ENCODE measurements at places on chromosomes 3 and 15.

- DNase-seq = no peak
These were observed 159.1 kb downstream of the AKAP13 start for GRCh38 chr15:85539491-85539890.

GRCh38 chr15:66417736-66418135 is 31.0 kb downstream of the MAP2K1 start:
- no peak for DNase-seq

GRCh38 chr3:175598740-175599139 is 739.6 kb downstream of the NAALADL2 start:
- DNase-seq = no peak

DNA sequence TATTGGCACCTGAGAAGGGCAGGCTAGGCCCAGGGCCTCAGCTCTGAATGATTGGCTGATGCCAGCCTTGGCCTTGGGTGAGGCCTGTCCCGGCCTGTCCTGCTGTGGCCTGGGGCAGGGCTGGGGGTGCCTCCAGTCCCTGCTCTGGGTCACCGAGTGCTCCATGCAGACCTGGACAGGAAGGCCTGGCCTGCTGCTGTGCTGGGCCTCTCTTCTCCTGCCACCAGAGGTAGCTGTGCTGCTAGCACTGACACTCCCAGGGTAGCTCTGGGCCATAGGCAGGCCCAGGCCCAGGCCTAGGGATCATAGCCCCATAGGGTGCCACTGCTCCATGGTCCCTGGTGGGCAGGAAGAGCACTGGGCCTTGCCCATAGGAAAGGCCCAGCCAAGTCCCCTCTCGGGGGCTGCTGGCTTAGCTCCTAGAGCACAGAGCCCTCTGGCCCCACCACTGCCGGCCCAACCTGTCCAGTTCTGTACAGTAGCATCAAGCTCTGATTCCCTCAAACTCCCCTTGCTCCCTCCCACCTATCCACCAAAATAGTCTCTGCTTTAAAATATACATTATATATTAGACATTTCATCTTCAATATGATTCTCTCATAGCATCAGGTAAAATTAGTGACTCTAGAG is 18.2 kb downstream of the ABTB1 start:
- no peak for DNase-seq

DNA sequence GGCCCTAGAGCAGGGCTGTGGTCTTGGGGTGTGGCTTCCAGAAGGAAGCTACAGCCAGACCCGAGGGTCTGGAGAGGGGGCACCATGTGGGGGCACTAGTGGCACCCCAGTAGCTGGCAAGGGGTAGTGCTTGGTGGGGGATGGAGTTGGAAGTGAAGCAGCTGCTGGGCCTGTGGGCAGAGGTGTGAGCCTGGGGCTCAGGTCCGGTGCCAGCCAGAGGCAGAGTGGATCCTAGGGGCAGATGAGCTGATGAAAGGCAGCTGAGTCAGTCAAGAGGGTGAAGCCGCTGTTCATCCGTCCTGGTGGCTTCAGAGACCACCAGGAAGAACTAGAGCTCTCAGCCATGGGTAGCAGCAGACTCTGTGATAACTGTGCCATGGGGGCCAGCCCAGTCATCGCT is 172.6 kb downstream of the TBC1D2B start:
- no peak for DNase-seq

DNA sequence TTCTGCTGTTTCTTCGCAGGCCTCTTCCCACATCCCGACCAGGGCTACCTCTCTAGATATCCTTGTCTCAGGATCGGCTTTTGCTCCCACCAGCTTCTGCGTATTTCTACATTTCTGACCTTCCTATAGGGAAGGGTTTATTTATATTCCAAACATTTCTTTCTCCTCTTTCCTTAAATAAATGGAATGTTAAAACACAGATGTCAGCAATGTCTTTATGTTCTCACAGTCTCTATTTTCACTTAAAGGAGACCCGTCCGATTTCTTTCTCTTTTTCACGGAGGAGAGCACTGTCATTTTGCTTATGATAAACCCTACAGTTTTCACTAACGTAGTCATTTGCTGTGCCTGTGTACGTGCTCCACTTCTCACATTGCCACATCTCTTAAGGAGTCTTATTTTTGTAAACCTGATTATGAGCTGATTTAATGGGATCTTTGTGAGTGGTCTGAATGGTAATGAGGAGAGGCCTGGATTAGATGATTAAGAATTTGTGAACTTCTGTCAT is 630 bp downstream of the KIF15 start:
- no peak for DNase-seq

DNA sequence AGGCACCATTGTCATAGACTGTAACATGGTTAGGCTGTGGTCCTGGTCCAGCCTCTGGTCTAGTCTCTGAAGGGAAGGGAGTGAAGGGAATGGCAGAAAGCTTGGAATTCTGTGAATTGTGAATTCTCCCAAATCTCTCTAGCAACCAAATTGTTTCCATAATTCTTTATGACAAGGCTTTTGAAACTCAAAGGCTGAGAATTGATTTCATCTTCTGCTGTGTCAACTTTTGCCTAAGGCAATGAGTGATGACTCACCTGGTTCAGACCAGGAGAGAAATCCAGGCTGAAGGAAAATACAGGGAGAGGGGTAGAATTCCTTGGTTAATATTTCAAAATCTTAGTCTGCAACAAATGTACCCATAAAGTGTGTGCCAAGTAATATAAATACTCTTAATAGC is 82.6 kb upstream of the ADPGK start:
- DNase-seq = no peak

Data from cortex of kidney (tissue), 1 donor.